ENCODE measurements at places on chromosomes 3 and 15.

GRCh38 chr15:26635614-26636013, 137.3 kb downstream of the GABRB3 start:
- DNase-seq = no peak

DNA sequence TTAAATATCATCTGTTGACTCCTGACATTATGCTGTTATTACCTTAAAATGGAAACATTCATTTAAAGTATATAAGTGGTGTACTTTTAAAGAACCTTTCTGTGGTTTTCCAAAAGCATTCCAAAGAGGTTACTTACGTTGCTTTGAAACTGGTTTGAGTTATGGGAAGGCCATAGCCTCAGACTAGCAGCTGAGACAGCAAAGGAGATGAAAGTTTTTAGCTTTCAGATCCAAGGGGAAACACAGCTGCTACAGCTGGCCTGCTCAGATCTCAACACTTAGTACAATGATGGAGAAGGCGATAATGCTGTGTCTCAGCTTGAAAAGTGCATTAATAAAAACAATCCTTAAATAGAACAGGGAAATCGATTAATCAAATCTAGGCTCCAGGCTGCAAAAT, 921.1 kb downstream of the ROBO1 start:
- DNase-seq = no peak

DNA sequence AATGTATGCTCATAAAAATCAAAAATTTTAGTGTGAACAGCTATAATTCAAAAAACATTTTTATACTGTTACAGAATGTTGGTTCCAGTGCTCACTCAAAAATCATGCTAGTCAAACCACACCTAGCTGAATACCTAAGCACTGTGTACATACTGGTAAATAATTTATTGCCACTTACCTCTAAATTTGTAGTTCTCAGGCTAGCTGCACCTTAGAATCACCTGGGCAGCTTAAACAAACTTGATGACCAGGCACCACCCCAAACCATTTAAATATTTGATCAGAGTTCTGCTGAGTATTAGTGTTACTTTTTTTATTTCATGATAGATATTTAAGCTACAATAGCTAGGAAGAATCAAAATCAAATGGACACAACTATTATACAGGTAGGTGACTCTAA, 32.3 kb upstream of the TMCO5A start:
- DNase-seq = no peak

- DNase-seq = peak; percentile 93
Observed at GRCh38 chr15:62360332-62361097, 195.4 kb upstream of the C2CD4B start.
